ENCODE measurements at places on chromosomes 16 and 17.
A peak's percentile ranks its signal among the peaks of the same experiment; 100 is the strongest.

DNA sequence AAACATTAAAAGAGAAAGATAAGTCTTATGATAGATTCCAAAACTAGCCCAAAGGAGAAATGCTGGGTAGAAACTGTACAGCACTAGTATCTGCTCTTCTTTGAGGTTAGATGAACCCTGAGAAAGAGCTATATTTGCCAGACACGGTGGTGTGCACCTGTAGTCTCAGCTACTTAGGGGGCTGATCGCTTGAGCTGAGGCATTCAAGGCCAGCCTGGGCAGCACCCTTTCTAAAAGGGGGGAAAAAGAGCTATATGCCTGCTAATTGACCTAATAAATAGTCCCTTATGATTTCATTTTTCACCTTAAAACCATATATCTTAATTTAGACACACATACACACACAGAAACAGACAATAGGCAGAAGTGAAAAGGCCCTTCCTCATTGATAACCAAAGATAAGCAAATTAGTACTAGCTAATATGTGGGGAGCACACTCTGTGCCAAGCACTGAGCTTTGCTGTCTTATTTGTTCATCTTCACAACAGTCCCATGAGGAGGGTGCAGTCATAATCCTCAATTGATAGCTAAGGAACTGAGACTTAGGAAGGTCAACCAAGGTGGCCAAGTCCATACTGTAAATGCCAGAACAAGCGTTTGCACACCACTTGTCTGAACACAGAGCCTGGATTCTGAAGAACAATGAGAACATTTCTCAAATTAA, 56.6 kb upstream of the NLK start:
- DNase-seq: no peak

DNA sequence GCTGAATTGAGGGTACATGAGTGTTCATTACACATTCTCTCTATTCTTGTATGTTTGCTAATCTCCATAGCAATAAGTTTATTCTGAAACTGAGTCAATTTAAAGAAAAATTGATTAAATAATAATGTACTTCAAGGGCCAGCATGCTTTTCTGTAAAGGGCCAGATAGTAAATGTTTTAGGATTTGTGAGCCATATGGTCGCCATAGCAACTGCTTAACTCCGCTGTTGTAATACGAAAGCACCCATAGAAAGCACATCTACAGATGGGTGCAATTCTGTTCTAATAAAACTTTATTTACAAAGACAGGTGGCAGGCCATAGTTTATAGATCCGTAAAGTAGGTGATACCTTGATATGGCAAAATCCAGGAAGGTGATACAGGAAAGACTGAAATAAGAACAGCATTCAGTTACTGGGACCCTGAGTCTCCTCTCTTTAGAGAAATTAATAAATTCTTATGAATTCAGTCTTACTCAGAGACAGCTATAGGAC, 36.6 kb downstream of the GRIN2A start:
- no peak for DNase-seq

DNA sequence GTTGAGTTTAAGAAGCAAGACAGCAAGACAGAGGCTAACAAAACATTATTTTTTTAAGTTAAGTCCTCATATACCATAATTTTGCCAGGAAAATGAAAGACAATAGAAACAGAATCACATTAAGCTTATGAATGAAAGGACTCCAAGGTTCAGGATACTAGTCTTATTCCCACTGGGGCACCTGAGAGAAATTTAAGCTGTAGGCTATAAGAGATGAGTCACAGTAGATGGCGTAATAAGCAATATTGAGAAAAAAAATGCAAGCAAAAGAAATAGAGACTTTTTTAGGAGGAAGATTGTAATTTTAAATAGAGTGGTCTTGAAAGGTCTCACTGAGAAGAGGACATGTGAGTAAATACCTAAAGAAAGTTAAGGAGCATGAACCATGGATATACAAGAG, 57.1 kb upstream of the KIF2B start:
- DNase-seq: no peak

GRCh38 chr17:27367121-27367981, 73.4 kb downstream of the WSB1 start:
- DNase-seq: no peak

- DNase-seq: peak; percentile 26
These were observed 60.1 kb upstream of the TMEM132E start for GRCh38 chr17:34519282-34519681.

DNA sequence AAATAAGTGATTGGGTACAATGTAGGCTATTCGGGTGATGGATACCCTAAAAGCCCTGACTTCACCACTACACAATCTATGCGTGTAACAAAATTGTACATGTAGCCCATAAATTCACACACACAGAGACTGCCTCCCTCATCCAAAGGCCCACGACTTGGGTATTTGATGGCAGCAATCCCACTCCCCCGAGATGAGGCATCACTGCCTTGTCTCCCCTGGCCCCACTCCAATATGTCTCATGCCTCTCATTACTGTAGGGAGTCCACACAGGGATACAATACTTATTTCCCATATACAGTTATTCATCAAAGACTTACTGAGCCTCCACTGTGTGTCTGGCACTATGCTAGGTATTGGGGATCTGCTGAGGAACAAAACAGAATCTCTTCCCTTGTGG, 192.6 kb downstream of the CBLN1 start:
- DNase-seq: no peak

- DNase-seq: no peak
These were observed 183.9 kb downstream of the TOX3 start for GRCh38 chr16:52363082-52363481.

GRCh38 chr16:81713295-81713772, 65.8 kb upstream of the PLCG2 start:
- DNase-seq: no peak

GRCh38 chr16:31706318-31706717, 167.3 kb upstream of the ZNF267 start:
- DNase-seq: no peak

DNA sequence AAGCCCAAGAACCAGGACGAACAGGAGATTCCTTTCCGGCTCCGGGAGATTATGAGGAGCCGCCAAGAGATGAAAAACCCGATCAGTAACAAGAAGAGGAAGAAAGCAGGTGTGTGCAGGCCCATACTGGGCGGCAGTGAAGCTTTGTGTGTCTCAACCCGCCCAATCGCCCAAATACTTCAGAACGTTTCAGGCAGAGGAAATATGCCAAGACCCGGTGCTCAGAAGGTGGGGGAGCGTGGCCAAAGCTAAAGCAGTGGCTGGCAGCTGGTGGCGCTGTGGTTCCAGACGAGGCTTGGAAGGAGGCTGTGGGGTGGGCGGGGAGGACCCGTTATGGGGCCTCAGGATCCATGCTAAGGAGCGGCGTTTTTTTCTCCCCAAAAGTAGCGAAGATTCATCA, 1.2 kb downstream of the CCDC137 start:
- DNase-seq: no peak

DNA sequence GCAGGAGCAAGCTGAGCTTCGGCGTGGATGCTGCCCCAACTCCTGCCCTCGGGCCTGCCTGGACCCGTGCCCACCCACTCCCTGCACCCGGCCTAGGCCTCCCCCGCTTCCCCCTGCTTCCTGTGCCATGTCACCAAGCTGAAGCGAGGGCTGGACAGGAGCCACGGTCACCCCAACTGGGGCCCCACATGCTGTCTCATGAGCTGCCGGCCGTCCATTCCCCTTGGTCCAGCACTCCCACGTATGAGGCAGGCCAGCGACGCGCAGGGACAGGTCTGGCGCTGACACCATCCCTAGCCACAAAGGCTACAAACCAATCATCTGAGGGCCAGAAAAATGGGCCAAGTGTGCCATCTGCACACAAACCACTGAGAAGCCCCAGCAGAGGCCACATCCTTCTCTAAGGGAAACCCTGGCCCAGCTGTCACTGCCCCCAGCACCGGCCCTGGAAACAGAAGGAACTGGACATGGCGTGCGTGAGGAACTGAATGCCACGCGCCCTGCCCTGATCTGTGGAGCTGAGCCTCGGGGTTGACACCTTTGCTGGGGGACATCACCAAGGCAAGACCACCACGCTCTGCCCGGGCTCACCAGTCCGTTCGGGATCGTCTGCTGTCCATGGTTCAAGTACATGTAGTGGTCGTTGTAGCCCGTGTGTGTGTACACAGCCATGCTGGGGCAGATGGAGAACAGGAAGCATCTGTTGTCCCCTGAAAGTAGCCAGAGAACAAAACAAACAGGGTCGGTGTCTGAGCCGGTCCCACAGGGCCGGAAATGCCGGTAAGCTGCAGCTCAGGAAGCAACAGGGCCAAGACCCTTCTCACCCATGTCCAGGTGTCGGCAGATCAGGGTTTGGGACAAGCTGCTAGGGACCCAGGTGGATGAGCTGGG, 22.2 kb downstream of the MEAK7 start:
- DNase-seq: no peak

DNA sequence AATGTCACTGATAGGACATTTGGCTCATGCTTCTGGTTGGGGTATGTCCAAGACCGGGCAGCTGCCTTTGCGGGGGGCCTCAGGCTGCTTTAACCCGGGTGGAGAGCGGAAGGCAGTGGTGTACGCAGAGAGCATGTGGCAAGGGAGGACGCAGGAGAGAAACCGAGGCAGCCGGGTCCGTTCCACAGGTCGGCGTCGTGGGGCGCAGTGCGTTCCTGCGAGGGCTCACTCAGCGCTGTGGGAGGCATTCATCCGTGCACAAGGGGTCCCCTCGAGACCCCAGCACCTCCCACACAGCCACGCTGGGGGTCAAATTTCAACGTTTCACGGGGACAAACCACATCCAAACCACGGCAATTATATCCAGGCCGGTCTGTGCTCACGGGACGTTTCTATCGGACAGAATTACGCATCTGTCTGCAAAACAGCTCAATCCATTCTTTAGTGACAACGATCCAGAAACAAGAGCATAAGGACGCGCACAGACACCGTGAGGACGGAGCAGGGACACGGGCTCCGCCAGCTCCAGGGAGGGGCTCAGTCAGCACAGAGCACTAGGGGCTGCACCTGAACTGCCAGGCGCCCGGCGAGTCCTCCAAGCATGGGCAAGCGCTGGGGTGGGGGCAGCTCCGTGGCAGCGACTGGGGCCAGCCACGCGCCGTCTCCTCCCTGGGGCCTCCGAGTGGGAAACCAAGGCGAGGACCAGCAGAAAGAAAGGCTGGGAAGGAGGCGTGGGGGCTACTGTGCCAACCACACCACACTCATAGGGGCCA, 108.4 kb upstream of the METRNL start:
- no peak for DNase-seq

- DNase-seq: peak; percentile 85
These were observed 59.8 kb downstream of the NEUROD2 start for GRCh38 chr17:39547713-39548478.

DNA sequence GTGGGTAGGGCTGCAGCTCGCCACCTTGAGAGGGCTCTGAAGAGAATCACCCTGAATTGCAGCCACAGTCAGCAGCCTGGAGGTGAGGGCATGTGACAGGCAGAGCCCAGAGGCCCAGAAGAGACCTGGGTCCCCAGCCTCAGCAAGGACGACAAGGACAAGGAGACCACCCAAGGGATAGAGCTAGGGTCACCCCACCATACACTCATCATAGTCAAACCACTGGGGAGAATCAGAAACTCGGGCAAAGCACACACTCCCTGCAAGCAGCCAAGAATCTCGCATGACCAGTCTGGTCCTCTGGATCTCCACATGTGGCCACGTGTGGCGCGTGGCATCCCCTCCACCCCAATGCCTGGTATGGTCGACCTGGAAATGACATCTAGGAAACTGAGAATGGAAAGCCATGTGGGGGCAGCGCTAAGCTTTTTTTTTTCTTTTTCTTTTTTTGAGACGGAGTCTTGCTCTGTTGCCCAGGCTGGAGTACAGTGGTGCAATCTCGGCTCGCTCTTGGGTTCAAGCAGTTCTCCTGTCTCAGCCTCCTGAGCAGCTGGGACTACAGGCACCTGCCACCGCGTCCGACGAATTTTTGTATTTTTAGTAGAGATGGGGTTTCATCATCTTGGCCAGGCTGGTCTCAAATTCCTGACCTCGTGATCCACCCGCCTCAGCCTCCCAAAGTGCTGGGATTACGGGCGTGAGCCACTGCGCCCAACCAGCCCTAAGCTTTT, 4.6 kb upstream of the SPHK1 start:
- no peak for DNase-seq

- no peak for DNase-seq
These were observed 3.8 kb downstream of the SMARCD2 start for GRCh38 chr17:63838631-63839171.

DNA sequence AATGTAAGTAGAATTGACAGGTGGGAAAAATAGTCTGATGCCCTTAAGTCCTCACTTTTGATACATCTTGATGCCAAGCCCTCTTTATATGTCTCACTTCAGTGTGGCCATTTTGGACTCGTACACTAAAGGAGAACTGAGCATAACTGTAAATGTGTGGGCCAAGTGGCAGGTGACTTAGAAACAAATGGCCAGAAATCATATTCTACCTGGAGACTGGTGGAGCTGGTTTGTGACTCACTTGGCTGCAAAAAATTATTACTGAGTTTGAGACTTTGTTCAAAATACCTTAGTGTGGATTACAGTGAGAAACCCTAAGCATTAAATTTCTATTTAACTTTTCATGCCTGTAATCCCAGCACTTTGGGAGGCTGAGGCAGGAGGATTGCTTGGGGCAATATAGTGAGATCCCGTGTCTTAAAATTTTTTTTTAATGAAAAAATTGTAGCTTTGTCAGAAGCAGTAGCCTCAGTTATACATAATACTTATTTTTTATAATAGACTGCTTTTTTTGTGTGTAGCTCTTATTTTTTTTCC, 5.0 kb downstream of the HAPSTR1 start:
- no peak for DNase-seq

DNA sequence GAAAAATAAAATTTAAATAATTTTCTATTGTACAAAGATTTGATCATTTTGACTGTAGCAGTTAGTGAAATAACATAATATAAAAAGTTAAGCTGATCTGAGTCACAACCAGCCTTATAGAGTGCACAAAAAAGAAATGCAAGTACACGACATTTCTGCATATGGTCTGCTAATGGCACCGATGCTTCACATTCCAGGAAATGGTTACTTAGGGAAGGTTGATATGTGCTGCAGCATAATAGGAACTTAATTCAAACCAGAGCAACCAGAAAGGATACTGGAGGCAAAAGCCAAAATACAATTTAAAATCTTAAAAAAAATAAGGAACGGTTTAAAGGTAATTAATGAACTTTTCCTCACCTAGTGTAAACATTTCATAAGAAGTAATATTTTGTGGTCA, 10.0 kb upstream of the CFDP1 start:
- DNase-seq: no peak

DNA sequence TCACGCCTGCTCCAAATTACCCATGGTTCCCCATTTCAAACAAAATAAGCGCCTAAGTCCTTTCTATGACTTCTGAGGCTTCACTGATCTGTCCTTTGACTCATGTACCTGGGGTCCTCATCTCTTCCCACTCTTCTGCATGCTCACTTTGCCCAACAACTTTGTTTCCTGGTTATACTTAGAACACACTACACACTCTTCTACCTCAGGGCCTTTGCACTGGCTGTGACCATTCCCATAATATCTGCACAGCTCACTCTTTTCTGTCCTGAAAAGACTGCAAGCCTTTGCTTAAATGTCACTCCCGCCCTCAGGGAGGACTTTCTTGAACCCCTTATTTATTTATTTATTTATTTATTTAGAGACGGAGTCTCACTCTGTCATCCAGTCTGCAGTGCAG, 14.1 kb downstream of the CDH1 start:
- no peak for DNase-seq

- no peak for DNase-seq
These were observed 6.8 kb downstream of the SLC6A2 start for GRCh38 chr16:55662644-55663031.

GRCh38 chr17:66002812-66003211, 189.1 kb downstream of the CEP112 start:
- DNase-seq: no peak
